Activated naive CD4-positive, alpha-beta T cell treated with anti-CD3 and anti-CD28 coated beads, Interleukin-2, amount 50 U/mL, for 72 hours (primary cell): ENCODE measurements at places on chromosomes 7 and 10.

DNA sequence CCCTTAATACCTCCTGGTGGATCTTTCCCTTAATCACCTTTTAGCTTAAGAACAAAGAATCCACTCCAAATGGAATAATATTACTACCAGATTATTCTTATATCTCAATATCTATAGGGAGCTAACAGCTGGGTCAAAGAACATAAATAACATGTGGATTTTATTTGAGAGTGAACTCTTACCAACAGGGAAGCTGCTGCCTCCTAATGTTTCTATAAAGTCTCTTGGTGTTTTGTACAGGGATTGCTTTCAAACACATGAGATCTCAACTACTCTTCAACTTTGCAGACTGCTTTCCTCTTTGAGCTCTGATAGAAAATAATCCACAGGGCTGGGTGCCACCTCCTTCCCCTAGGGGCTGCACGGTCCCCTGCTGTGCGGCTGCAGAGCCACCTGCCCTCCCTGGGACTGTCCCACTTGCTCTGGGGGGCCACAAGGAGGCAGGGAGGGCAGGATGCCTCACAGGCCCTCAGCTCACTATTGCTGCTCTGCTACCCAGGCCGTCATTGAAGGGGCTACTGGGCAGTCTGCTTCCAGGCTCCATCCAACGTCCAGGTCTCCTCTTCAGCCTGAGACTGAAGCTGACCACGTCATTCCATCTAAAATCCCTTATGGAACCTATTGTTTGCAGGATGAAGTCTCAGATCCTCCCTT lies 191.2 kb downstream of the CXCL12 start:
- no peak for DNase-seq

GRCh38 chr7:139034855-139035585 lies 822 bp downstream of the ZC3HAV1L start:
- DNase-seq: peak; percentile 20

GRCh38 chr10:83533290-83533689 lies 606.0 kb upstream of the GHITM start:
- no peak for DNase-seq

GRCh38 chr7:80379034-80379982 lies 132.6 kb downstream of the GNAT3 start:
- DNase-seq: no peak

GRCh38 chr10:26821699-26822570 lies 38.8 kb downstream of the ABI1 start:
- DNase-seq: no peak

GRCh38 chr7:120792091-120792860 lies 65.7 kb downstream of the TSPAN12 start:
- peak; percentile 62 for DNase-seq

- DNase-seq: no peak
Observed at GRCh38 chr7:84328571-84328970, 134.0 kb upstream of the SEMA3A start.

DNA sequence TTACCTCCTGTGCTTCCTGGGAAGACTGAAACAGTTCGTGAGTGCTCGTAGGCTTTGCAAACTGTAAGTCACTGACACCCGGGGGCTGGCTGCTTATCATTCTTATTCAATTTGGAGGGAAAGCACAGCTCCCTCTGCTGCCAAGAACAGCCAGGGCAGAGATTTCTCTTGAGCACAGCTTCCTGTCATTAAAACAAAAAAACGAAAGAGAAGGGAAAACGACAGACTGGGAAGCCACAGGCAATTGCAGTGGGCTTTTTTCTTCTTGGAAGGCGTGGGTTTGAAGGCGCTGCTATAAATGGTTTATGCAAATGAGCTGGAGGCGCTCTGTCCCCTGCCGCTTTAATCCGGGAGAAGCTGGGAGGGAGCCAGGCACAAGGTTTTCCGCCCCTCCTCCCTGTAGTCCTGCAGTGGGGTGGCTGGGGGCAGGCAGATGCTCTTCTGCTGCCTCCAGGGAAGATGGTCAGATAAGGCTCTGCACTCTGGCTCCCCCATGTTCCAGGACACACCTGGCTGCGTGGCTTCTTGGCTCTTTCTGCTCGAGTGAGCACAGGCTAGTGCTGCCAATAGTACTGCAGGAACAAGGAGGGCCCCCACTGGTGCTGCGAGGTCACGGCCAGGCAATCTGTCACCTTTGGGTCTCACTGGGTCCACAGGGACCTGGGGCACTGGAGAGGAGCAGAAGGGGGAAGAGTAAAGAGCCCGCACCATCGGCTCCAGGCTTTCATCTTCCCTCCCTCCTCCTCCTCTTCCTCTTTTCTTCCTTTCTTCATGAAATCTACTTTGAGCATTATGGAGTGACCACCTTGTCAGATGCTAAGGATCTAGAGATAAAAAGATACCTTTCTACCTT lies 49.5 kb downstream of the NEURL1 start:
- DNase-seq: no peak
